KG1 (cell line): ENCODE measurements at places on chromosomes 5 and 9.

DNA sequence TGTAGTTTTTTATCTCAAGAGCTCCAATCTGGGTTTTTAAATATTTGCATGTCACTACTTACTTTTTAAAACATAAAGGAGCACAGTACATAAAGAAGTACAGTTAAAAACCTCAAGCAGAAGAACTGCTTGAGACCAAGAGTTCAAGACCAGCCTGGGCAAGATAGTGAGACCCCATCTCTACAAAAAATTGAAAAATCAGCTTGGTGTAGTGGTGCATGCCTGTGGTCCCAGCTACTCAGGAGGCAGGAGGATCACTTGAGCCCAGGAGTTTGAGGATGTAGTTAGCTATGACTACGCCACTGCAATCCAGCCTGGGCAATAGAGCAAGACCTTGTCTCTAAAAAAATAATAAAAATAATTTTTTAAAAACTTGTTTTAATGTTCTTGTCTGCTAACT is 972.7 kb upstream of the DMAC1 start:
- no peak for DNase-seq

DNA sequence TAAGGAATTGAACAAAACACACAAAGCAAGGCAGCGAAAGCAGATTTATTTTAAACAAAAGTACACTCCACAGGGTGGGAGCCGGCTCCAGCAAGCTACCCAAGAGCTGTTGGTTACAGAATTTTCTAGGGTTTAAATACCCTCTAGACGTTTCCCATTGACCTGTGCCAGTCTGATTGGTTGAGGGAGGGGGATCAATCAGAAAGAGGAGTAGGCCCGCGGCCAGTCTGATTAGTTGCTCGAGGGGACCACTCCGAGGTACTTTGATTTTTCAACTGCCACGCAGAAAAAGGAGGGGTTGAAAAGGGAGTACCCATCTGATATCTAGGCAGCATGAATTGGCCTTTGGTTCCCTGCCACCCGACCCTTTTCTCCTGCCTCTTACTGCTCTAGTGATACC is 998 bp downstream of the SRP19 start:
- DNase-seq, result no peak

GRCh38 chr5:79806741-79807140 is 117.1 kb downstream of the CMYA5 start:
- DNase-seq, result no peak

DNA sequence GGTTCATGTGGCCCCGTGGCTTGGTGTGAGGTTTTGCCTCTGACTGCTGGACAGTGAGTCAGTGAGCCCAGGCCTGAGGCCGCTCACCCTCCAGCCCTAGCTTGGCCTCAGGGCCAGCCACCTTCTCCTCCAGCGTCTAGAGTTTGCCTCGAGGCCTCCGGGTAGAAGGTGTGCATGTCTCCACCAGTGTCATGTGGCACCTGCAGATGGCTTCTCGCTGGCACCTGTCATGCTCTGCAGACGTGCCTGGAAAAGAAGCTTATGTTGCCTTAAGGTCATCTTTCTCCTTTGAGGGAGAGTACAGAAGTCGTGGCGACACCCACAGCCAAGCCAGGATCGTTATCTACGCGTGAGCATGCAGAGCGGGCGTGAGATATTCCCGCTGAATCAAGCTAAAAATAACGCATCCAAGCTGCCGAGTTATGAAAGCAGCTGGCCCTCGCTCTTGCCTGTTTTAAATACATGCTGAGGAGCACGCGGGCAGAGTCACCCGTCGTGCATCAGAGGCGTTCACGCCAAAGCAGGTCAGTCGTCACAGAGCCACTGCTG is 79.7 kb upstream of the FCN2 start:
- no peak for DNase-seq

DNA sequence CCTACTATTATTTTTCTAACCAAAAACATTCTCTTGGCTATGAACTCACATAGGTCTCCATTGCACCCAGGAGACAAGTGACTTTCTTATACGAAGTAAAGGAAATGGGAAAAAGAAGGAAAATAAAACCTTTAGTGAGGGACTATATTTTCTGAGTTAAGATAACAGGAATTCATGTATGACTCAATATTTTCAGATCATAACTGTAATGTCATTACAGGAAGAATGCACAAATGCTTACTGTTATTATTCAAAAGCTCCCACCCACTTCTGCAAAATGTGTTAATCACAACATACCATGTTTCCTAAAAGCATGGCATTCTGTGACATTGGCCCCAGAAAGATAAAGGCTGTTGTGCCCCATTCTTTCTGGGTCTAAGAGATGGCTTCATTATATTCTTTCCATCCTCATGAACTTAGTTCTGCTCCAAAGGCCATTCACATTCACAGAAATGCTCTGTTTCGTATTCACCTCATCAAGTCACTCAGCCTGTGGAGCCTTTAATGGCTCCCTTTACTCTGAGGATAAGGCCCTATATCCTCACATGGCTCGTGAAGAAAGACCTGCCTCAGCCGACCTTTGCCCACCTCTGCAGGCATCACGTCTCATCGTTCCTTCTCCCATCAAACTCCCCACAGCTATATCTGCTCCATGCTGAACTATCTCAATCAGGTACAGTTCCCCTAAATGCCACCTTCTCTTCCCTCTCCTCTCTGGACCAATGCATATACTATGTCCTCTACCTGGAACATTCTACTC is 77.0 kb downstream of the ABCA1 start:
- no peak for DNase-seq

DNA sequence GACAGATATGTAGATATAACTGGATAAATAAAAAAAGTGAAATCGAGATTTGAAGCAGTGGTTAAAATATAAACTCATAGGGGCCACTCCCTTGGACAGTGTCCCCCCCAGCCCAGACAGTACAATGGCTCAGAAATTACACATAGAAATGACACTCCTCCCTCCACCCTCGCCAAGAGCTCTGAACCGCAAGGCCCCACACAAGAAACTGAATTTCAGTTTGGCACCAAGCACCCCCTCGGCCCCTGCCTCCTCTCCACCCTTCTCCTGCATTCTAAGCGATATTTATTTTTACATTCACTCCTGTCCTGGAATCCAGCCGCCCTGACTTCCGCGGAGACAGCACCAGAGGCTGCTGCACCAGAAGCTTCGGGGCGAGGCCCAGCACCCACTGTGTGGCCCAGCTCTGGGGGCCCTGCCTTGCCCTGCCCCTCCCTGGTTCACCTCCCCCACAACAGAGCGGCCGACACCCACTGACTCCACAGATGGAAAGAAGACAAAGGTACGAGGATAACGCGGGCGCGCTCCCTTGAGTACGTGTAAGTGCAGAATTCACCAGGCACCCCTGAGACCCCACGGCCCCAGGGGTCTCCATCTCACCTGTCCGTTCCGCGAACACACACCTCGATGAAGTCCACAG is 11.0 kb downstream of the STC2 start:
- no peak for DNase-seq

DNA sequence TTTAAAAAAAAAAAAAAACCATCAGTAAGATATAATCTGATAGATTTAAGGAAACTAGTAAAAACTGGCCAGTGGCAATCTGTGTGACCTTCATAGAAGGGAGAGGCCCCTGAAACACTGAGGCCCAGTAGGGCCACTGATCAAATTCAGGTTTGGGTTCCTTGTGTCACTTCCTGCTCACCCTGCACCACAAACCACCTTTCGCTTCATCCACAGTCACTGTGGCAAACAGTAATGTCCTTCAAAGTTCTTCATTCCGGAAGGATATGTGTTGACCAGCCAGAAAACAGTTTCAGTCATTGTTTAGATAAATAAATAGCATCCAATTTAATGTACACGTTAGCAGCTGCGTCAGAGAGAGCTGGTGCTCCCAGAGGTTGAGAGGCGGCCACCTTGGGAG is 222.1 kb downstream of the CFAP90 start:
- no peak for DNase-seq

DNA sequence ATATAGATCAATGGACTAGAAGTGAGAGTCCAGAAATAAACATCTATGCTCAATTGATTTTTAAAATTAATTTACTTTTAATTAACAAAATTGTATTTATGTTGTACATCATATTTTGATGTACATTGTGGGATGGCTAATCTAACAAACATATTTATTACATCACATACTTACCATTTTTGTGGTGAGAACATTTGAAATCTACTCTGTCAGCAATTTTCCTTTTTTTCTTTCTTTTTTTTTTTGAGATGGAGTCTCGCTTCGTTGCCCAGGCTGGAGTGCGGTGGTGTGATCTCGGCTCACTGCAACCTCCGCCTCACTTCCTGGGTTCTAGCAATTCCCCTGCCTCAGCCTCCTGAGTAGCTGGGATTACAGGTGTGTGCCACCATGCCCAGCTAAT is 32.4 kb upstream of the SHB start:
- no peak for DNase-seq

- DNase-seq, result no peak
These were observed 15.7 kb upstream of the TNC start for GRCh38 chr9:115133649-115134048.

DNA sequence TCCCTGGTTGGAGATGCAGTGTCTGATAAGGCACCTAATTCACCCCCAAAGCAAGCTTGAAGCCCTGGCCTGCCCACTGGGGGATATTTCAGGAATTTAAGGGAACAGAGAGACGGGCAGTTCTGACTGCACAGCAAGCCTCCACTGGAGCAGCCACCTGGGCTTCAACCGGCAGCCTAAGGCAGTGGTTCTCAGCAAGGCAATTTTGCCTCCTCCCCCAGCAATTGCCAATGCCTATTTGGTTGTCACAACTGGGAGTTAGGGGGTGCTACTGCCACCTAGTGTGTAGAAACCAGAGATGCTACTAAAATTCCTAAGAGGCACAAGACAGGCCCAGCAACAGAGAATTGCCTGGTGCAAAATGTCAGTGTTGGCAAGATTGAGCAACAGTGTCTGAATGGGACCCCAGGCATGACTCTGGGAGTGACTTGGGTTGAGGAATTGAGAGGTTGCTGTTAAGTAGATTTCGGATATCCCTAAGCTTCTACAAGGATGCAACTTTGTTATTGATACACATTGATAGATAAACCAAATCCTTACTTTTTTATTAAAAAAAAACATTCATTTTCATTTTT is 58.7 kb upstream of the CTSL start:
- DNase-seq, result no peak

GRCh38 chr5:66609615-66610014 is 13.4 kb downstream of the MAST4 start:
- no peak for DNase-seq

DNA sequence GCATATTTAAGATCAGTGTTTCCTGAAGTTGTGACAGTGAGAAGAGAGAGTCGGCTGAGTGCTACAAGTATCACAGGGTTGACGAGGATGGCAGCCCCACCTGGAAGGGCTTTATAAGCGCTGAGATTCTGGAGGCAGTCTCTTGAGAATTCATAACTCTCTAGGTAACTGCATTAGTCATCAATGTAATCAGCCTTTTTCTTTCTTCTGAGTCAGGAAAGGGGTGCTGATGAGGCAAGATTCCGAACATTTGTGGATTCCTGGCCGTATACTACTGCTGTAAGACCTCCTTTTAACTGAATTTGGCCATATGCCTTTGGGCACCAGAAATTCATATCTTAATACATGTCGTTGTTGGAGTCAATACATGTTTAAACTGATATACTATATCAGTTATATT is 6.6 kb upstream of the RNF20 start:
- no peak for DNase-seq

DNA sequence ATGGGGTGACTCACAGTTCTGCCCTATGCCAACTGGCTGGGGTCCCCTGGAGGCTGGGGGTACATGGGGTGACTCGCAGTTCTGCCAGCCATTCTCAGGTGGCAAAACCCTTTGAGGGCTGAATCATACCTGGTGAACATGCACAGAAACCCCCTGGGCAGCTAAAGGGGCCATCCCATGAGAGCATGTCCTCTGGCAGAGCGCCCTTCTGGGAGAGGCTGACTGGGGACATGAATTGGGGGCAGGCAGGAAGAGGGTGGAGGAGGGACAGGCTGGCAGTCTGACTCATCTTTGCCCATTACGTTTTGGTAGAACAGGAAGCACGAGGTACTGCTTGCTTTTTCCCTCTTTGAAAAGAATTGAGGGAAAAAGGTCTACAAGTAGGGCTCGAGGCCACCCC is 16.7 kb downstream of the TRAF1 start:
- no peak for DNase-seq

GRCh38 chr9:567128-567746 is 274.3 kb upstream of the DMRT1 start:
- no peak for DNase-seq

DNA sequence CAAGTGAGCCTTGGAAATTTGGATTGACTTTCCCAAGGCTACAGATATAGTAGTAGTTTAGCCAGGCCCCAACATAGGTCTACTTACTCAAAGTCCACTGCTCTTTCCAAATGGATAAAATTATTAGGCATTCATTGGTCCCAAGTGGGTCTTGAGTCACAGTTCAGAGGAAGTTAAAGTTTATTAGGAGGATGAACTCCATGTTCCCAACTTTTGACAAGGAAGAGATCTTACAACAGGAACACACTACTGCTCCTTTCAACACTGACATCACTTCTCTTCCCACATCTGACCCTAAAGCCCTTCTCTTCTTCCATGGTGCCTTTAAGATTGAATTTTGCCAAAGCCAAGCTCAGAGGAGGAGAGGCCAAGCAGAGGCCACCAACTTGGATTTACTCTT is 234.5 kb upstream of the TRIM32 start:
- no peak for DNase-seq

DNA sequence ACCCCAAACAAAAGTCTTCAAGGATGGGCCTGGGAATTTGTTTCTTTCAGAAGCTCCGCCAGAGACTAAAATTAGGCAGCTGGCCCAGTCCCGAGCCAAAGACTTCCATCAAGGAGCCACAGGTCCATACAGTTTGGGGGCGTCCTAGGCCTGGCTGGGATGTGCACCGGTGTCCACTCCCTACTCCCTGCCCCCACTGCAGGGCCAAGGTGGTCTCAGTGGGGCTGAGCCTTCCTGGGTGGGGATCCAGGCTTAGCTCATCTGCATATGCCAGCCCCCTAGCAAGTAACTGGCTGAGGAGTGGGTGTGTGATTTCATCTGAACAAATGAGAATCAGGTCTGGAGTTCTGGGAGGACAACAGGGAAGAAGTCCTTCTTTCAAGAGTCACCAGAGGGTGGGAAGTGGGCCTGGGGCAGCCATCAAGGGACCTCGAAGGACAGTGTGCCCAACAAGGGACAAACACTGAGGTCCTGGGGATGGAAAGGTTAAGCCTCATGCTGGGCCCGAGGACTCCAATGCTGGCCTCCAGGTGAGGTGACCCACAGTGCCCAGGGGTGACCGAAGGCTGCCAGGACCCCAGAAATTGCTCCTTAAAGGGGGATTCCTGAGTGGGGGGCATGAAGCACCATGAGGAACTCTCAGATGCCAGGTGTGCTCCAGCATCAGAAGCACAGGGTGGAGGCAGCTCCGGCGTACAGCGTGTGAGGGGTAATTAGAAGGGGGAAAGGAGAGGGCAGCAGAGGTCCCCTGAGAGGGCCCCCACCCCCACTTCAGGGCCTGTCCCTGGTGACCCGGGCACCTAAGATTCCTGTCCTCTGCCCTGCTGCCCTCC is 91.3 kb downstream of the ZNF354C start:
- no peak for DNase-seq

GRCh38 chr5:153562189-153562588 is 71.7 kb downstream of the GRIA1 start:
- no peak for DNase-seq

GRCh38 chr9:89042984-89043383 is 51.7 kb downstream of the S1PR3 start:
- DNase-seq, result no peak
